Panc1 (cell line): ENCODE measurements at places on chromosomes 7 and 10. TPM values are rescaled to one million over a fixed set of nuclear protein-coding genes. Genes with fewer than 3 reads are reported as not detected.

- DNase-seq = no peak
Observed at GRCh38 chr7:139360948-139361307, 1.2 kb downstream of the LUC7L2 start.

SLC18A2 gene
- not detected for total RNA-seq

- DNase-seq = no peak
Observed at GRCh38 chr10:43194266-43194665, 56.0 kb downstream of the CSGALNACT2 start.

PILRA gene
- 4.8 TPM for total RNA-seq

- no peak for DNase-seq
Observed at GRCh38 chr10:930625-931325, 730 bp downstream of the LARP4B start.

DNA sequence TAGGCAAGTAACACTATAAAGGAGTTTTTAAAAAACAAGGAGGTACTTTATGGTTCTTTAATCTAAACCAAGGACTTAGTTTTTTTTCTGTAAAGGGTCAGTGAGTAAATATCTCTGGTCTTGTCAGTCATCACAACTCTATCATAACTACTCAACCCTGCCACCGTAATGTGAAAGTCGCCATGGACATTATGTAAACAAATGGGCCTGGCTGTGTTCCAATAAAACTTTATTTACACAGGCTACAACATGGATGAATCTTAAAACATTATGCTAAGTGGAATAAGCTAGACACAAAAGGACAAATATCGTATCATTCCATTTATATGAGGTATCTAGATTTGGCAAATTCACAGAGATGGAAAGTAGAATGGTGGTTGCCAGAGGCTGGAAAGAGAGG is 60.8 kb upstream of the SP4 start:
- no peak for DNase-seq

- DNase-seq = no peak
Observed at GRCh38 chr7:65912237-65912636, 39.4 kb downstream of the VKORC1L1 start.

DNA sequence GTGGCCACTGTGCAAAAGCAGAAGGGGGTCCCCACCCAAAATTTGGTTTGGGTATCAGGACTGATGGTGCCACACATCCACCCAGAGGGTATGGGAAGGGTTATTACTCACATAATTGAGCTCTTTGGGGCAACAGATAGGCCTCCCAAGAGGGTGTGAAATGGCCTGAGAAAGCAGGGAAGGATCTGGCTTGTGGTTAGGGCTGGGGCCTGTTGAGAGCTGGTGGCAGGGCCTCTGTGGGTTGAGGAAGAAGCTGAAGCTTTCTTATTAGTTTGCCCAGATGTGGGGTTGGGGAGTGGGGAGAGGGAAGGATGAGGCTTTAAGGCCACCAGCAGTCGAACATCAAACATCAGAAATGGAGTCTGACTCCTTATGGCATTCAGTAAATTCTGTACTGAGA is 18.3 kb upstream of the MKI67 start:
- no peak for DNase-seq

DNA sequence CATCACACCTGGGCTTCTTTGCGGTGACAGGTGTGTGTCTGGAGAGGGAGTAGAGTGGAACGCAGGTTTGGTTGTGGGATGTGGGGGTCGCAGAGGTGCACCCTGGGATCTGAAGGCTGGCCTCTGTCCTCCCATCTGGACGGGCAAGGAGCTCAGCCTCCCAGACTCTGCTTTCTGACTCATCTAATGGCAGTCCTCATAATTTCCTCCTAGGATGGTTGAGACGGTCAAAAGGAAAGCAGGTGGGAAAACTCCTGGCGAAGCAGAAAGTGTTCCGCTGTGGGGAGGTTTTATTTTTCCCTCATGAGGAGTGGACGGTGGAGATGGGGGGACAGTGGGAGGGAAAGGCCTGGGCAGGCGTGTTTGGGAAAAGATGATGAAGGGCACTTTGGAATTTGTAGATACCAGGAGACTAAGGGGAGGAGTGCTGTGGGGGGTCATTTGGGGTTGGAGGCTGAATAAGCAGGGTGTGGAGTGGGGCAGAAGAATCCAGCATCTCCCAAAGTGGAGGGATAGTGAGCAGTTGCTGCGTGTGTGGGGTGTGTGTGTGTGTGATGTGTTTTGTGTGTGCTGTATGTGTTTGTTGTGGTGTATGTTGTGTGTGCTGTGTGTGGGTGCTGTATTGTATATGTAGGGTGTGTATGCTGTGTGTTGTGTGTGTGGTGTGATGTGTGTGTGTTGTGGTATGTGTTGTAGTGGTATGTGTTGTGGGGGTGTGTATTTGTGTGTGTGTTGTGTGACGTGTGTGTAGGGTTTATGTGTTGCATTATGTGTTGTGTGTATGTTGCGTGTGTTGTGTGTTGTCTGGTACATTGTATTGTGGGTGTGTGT is 97.2 kb upstream of the PODXL start:
- DNase-seq = no peak

- no peak for DNase-seq
Observed at GRCh38 chr7:90690159-90690858, 94.2 kb downstream of the CDK14 start.

DNA sequence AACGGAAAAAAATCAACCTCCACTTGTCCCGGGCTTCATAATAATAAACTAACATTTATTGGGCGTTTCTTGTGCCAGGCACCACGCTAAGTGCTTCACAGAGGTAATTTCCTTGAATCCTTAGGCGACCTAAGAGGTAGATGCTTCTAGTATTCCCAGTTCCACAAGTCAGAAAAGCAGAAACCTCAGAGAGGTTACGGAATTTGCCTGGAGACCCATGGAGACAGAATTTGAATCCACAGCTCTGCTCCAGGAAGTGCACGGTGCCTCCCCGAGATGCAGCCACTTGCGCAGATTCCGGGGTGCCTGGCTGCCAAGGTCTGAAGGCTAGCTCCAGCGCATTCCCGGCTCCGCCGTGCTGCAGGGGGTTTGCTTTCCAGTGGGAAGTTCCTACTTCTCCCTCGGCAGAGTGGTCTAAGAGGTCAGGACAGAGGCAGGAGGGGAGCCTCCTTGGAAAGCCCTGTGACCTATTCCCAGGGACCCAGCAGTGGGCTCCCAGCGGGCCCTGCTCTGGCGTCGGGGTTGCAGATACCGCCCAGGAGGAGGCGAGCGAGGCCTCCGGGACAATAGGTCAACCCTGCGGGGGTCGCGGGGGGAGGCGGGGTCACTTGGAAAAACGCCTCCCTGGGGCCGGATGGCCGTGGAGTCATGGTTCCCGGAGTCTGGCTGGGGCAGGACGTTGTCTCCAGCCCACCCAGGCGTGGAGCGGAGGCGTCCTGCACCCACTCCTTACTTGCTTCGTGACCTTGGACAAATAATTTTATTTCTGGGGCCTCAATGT is 10.1 kb upstream of the NKX2-3 start:
- DNase-seq = no peak

- no peak for DNase-seq
Observed at GRCh38 chr7:129083525-129083924, 28.6 kb upstream of the TNPO3 start.

CPA2 gene
- 0.87 TPM for total RNA-seq

DNA sequence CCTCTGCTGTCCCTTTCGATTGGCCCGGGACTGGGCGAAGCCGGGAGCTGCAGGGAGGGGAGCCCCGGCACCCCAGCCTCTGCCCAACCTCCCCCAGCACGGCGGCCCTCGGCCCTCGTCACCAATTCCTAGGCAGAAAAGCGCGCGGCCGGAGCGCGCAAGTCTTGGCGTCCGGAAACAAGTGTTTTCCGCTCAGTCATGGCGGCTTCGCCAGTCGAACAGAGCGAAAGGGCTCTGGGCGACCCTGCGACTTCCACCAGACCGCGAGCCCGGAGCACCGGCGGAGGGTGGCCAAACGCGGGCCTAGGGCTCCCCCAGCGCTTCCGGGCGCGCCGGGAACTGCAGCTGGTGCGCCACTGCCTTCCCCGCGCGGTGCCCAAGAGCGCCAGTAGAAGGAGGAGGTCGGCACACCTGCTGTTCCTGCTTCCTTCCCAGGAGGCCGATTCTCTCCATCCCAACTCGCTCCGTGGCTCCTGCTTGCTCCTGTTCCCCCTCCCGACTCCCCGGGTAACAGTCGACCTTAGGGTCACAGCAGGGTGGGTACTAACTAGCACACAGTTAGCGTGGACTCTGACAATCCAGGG is 729.9 kb downstream of the ZWINT start:
- no peak for DNase-seq

- no peak for DNase-seq
Observed at GRCh38 chr10:113733635-113734034, 17.8 kb upstream of the PLEKHS1 start.

GRCh38 chr10:49616421-49617101 is 2.7 kb downstream of the CHAT start:
- no peak for DNase-seq

SLC26A5 gene
- not detected for total RNA-seq

LRIT1 gene
- total RNA-seq = not detected

DNA sequence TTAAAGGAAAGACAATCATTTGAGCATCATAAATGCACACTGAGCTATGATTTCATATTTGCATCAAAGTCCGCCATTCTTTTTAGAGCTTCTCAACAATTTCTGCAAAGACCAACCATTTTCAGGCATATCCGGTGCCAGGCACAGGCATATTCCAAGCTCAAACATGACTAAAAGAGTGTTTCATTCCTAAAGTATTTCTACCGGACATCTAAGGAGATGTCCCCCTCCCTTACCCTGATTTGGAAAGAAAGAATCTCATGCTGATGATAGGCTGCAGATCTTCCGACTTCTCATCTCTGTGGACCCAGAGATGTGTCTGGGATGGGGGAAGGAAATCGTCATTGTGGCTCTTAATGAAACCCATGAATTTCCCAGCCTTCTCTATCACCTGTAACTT is 600.5 kb upstream of the MGMT start:
- DNase-seq = no peak

TUBB8 gene
- 0.08 TPM for total RNA-seq

TSPAN12 gene
- total RNA-seq = 1.4 TPM

DNA sequence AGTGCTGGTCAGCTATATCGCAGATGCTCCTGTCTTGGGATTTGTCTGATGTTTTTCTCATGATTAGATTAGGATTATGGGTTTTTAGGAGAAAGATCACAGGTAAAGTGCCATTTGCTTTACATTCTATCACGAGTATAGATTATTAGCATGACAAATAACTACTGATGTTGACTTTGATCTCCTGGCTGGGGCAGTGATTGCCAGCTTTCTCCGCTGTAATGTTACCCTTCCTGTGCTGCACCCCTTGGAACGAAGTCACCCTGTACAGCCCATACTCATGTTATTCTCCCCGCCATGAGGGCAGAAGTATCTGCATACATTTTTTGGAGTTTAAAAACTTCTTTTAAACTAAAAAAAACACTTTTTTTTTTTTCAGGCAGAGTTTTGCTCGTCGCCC is 10.8 kb upstream of the CLDN4 start:
- DNase-seq = no peak

RSU1 gene
- 55.6 TPM for total RNA-seq

DNA sequence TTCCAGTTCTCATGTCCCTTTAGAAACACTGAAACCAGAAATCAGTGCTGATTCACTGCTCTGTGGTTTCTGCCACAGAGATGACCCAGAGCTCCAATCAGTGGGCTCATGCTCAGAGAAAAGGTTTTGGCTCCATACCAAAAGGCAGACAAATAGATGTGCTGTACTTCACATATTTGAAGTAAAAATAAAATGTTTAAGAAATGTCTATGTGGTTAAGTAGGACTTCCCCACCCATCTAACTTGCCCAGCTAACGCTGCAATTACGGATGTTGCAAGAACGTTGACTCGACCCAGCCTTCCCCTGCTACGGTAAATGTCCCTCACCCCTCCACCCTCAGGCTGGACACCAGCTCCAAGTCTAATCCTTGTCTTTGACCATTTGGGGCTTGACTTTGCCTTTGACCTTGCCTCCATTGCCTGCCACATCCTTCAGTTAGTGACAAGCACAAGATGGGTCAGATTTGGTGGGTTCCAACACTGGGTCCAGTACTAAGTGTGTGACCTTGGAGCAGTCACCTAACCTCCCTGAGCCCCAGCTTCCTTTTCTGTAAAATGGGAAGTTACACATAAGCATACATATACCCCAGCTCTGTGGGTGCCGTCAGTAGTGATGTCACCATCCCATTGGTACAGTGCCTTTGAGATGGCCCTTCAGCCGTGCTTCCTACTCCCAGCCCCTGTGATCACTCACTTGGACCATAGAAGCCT is 95.8 kb downstream of the CHST15 start:
- no peak for DNase-seq

CDK5 gene
- 25.6 TPM for total RNA-seq

GRCh38 chr10:60998932-60999331 is 54.9 kb upstream of the RHOBTB1 start:
- DNase-seq = no peak

DNA sequence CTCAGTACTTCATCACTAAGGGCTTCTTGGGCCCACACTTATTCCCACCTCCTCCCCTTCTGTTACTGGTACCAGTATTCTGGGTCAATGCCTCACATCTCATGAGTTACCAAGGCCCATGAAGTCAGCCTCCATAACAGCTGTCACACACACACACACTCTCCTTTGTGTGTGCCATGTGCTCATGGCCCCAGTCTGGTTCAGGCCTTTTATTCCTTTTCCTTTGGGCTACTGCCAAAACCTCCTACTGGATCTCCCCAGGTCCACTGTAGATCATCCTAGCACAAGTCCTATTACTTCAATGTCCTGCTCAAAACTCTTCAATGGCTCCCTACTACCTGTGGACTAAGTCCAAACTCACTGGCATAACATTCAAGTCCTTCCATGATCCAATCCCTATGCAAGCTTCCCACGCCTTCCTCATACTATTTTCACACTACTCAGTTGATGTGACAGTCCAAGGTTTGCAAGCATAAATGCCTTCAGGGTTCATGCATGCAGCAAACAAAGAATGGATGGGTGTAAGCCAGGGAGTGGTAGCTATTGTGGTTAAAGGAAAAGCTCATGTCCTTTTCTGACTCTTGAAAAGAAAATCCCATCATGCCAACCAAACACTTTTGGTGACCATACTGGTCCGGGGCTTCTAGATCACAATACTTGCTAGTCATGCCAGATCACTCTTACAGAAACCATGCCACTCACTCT is 68.1 kb downstream of the CCDC6 start:
- DNase-seq = no peak

GRCh38 chr7:139317939-139318505 is 23.1 kb upstream of the FMC1 start:
- DNase-seq = no peak

- DNase-seq = no peak
Observed at GRCh38 chr10:74120911-74121310, 29.7 kb downstream of the AP3M1 start.

GRCh38 chr10:58952162-58952601 is 224.3 kb upstream of the PHYHIPL start:
- DNase-seq = no peak

WEE2 gene
- not detected for total RNA-seq

DNA sequence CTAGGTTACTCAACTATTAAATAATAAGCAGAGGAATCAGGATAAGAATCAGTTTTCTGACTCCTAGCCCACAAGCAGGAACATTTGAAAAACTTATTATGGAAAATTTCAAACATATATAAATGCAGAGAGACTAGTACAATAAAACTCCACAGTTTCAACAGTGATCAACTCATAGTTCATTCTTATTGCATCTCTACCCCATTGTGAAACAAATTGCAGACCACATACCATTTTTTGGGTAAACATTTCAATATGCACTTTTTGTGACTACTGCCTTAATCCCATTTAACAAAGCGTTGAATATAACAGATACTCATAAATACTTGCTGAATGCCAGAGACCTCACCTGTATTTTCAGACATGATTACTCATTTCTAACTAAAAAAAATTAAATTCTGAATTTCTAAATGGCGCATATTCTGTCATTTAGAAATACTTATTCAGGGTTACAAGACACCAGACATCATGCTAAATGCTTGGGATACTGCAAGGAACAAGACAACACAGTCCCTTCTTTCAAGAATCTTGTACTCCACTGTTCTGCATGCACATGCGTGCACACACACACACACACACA is 11.4 kb downstream of the CDK6 start:
- DNase-seq = no peak

SPDYE6 gene
- total RNA-seq = not detected
